COLO829 (cell line): ENCODE measurements at places on chromosomes 3 and 15.
A peak's percentile ranks its signal among the peaks of the same experiment; 100 is the strongest.

DNA sequence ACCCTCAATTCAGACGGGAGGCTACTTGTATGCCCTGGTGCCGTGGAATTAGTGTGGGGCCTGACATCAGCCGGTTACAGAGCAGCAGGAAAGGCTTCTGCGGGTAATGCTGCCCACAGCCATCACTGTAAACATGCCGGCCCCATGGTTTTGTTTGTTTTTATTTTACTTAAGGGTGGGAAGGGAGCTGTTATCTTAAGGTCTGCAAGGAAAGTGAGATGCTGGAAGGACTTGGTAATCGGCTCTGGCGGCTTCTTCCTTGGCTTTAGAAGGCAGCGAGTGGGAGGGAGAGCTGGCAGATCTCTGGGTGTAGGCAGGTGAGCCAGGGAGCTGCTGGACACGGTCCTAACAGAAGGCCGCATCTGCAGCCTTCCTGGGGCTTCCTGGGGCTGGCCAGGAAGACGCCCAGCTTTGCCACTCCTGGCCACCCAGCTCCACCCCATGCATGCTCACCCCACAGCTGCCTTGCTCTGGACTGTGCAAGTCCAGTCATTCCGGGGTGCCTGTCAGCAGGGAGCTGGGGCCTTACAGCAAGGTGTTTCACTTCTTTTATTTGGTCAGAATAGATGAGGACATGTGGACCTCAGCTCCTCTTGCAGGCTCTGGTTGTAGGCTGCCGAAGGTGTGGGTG, 54.1 kb upstream of the FURIN start:
- DNase-seq = no peak

DNA sequence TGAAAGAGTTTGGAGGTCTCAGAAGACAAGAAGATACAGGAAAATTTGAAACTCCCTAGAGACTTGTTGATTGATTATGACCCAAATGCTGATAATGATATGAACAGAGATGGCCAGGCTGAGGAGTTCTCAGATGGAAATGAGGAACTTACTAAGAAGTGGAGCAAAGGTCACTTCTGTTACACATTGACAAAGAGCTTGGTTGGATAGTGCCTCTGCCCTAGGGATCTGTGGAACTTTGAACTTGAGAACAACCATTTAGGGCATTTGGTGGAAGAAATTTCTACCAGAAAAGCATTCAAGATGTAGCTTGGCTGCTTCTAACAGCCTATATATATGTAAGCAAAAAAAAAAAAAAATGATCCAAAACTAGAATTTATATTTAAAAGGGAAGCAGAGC, 48.9 kb upstream of the NAALADL2 start:
- no peak for DNase-seq

GRCh38 chr3:12994607-12995388, 78.4 kb downstream of the IQSEC1 start:
- DNase-seq = peak; percentile 45

GRCh38 chr3:60588806-60589205, 662.4 kb downstream of the FHIT start:
- DNase-seq = peak; percentile 24

DNA sequence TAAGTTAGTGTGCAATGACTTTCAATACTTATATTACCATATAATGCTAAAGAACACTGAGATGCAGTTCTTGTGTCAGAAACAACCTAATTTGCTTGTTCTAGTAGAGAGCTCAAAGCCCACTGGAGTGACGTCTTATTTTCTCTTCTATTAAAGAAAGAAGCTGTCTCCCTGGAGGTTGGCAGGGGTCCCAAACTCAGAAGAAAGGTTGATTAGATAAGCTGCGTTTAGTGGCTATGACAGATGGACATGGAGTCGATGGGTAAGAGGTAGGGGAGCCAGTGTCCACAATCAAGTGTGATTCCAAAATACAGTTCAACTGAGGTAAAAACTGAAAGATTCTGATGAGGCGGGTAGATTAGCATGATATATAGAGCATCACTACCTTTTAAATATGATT, 363.6 kb downstream of the NLGN1 start:
- no peak for DNase-seq

DNA sequence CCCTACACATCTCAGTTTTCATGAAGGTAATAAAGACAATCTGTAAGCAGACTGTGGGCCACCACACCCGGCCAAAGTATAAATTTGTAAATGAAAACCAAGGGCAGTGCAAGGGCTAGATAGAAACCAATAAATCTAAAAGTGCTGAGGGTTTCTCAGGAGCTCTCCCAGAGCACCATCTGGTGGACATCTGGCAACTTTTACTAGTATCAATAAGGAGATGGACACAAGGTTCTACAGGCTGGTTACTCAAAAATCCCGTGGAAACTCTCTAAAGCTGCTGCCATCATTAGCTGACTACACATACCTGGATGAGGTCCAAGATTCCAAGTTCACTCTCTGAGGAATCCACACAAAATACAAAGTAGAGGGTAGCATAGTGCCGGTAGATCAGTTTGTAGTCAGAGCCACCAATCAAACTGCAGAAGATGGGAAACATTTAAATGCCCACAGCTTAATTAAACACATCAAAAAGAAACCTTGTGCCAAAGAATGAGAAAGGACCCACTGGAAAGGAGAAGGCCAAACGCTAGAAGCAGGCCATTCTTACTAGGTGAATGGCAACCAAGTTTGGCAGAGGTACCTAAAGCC, 5.5 kb downstream of the AP3S2 start:
- DNase-seq = no peak

- DNase-seq = no peak
Observed at GRCh38 chr3:16801223-16801622, 83.5 kb upstream of the PLCL2 start.

DNA sequence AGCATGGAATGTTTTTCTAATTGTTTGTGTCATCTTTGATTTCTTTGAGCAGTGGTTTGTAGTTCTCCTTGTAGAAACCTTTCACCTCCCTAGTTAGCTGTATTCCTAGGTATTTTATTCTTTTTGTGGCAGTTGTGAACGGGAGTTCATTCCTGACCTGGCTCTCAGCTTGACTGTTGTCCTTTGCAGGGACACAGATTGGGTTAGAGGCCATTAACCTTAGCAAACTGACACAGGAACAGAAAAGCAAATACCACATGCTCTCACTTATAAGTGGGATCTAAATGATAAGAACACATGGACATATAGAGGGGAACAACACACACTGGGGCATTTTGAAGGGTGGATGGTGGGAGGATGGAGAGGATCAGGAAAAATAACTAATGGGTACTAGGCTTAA, 52.2 kb upstream of the RORA start:
- DNase-seq = no peak

GRCh38 chr3:114454551-114455251, 160.9 kb downstream of the TIGIT start:
- DNase-seq = no peak

DNA sequence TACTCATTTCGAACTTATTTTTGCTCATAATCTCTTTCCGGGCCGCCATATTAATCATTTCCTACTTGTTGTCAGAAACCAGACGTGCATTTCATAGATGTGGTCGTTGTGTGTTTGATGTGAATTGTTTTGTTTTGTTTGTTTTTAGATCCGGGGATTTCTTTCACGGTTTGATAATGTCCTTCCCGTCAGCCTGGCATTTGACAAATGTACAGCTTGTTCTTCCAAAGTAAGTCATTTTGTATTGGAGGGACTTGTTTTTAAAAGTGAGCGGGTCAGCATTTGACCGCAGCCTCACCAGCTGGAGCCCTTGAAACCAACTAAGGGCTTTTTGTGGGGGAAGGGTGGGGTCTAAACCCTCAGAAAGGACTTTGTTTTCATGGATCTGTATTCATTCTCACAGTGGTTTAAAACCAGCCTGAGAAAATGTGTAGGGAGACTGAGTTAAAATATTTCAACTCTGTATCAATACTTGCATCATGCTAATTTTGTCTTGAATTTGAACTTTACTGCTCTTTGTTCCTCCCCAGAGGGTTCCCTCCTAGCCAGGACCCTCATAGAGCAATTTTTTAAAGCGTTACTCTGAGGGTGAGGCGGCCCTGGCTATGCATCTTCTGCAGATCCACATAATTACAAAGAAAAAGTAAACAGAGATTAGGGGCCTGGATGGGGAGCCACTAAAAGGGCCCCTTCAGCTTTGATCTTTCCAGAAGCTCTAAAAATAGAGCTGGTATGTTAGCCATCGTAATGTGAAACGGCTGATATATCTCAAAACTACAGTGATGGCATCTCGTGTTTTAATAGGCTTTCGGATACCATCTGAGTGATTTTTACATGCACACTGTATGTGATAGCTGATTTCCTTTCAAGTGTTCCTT, 107.9 kb downstream of the ATG7 start:
- DNase-seq = no peak

DNA sequence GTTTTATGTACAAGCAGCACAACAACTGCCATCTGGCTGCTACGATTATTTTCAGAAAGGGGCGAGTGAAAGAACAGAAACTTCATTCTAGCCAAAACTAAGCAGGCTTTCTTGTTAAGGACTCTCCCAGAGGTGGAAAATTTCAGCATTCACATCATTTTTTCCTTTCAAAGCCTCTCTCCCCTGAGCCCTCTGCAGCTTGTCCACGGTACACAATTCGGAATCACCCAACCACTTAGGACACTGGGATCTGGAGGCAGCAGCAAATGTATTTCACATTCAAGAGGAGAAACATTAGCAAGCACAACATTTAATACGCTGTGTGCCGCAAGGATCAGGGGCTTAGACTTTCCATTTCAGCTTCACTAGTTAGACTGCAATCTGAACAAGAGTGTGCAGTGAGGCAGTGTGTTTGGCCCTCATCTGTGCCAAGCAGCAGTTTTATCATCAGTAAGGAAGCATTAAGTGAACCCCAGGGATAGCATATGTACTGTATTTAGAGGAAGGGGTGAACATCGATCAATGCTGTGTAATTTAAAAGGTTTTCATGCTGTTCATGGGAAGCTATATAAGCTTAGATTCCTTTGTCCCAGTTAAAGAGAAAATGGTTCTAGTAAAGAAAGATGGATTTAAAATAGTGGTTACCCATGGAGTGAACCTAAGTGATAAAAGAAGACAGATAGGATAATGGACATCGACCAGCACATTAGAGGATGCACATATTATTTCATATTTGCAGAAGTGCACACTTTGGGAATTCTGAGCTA, 504.9 kb downstream of the TBL1XR1 start:
- no peak for DNase-seq

DNA sequence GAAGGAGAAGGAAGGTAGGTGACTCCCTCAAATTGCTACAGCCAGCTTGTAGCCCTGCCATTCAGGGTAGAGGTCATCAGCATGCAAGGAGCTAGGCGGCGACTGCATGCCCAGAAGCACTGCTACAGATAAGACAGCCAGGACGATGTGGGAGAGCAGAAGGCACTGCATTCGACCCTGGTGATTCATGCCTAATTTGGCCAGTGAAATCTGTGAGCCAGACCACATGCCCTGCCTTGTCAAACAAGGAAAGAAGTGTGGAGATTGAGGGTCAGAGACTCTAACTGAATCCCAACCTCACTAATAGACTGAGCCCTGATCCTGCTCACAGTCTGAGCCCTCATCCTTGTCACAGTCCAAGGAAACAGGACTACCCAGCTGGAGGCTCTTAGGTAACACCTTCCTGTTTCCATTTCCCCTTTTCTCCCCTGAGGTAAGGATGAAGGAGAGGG, 86.6 kb downstream of the LINGO1 start:
- DNase-seq = peak; percentile 69

GRCh38 chr3:72582963-72583362, 265.3 kb downstream of the SHQ1 start:
- DNase-seq = no peak

- no peak for DNase-seq
Observed at GRCh38 chr15:62637574-62637897, 405.0 kb upstream of the TPM1 start.

DNA sequence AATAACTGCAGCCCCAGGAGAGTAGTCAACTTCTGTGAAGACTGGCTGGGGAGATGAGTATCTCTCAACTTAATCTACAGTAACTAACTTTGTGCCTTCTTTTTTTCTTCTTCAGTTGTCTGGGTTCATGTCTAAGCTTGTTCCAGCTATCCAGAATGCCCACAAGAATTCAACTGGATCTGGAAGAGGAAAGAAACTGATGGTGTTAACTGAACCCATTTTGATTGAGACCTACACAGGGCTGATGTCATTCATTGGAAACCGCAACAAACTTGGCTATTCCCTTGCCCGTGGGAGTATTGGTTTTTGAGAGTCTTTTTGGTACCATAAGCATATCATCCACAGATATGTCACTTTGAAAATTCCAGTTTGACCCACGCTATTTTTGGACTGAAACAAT, 148.7 kb downstream of the TPRG1 start:
- DNase-seq = no peak

DNA sequence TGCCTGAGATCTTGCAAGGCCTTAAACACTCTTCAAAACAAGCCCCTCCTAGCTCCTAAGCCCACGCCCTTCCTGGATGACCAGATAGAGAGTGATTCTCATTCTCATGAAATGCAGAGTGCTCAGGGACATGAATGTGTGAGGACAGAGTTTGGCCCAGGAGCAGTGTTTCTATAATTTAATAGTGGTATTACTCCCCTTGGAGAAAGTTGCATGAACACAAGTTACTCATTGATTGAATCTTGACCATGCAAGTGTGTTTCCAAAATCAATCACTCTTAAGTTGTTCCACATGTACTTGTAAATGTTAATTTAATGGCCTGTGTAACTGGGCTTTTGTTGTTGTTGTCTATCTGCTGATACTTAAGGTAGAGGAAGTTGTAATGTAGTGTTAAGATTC, 181.6 kb downstream of the ADAMTSL3 start:
- DNase-seq = no peak

DNA sequence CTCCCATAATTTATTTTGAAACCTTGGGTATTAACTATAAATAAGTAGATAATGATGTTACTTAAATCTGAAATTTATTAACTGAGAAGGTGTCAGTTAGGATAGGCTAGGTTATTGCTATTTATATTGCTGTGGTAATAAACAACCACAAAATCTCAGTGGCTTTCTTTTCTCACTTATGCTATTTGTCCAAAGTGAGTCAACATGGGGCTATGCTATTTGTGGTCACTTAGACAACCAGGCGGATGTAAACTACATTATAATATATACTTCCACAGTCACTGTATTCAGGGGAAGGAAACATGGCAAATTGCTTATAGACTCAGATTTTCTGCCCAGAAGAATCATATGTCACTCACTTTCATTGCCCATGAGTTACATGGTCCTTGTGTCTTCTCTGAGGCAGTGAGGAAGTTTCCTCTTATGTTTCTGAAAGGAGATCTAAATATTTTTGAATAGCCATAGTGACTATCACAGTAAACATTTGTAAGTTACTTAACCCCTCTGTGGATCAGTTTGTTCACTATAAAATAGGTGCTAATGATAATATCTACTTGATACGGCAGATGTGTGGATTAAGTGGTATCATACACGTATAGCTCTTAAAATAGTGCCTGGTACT, 19.8 kb downstream of the HMG20A start:
- no peak for DNase-seq

- DNase-seq = no peak
Observed at GRCh38 chr3:177721864-177722785, 524.8 kb upstream of the TBL1XR1 start.

- no peak for DNase-seq
Observed at GRCh38 chr3:172654470-172654869, 56.4 kb downstream of the NCEH1 start.

DNA sequence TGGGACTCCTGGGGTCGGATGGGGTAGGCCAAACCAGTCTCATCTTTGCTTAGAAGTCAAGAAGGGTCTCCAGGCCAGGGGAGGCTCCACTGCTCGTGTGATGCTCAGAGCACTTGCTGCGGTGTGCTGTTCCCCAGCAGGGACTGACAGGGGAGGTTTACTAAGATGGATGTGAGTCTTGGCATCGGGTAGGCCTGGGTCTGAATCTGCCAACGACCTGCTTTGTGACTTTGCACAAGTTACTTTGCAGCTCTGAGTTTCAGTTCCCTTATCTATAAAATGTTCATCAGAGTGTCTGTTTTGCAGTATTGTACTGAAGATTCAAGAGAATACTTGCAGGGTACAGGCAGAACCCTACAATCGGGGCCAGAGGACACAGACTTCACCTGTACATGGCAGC, 17.3 kb upstream of the CDCP1 start:
- DNase-seq = no peak
